ENCODE measurements at places on chromosomes 7 and 10.

DNA sequence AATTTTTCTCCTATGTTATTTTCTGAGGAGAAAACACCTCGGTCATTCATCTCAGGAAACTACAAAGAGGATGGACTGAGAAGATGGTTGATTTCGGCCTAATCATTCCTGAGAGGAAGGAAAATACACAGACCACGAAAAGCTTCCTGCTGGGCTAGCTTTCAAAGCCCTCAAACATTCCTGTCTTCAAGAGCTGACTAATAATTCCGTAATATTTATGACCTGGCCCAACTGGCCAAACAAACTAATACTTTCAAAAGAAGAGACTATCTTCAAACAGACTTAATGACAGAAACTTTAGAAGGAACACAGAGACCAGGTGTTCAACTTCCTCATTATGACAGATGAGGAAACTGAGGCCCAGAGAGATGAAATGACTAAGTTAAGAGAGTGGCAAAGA is 215.1 kb upstream of the FRMD4A start:
- no peaks in the 10 kb centered on the region for H3K36me3 ChIP-seq
- peak overlapping the region; percentile 65 for H3K27ac ChIP-seq
- DNase-seq, result peak; percentile 82
- no peak overlapping the region for H3K4me3 ChIP-seq

DNA sequence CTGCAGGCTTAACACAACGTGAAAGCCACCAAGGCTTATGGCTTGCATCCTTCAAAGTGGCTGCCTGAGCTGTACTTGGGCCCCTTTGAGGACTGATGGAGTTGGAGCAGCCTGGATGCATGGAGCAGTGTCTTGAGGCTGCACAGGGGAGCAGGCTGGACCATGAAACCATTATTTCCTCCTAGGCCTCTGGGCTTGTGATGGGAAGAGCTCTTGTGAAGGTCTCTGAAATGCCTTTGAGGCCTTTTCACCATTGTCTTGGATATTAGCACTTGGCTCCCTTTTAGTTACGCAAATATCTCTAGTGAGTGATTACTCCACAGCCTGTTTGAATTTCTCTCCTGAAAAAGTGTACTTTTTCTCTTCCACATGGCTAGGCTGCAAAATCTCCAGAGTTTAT is 201.2 kb upstream of the NPY start:
- no peaks in the 10 kb centered on the region for H3K27me3 ChIP-seq
- H3K36me3 ChIP-seq, result no peaks in the 10 kb centered on the region
- no peak for DNase-seq
- H3K4me1 ChIP-seq, result no peaks in the 10 kb centered on the region
- no peak overlapping the region for H3K4me3 ChIP-seq

DNA sequence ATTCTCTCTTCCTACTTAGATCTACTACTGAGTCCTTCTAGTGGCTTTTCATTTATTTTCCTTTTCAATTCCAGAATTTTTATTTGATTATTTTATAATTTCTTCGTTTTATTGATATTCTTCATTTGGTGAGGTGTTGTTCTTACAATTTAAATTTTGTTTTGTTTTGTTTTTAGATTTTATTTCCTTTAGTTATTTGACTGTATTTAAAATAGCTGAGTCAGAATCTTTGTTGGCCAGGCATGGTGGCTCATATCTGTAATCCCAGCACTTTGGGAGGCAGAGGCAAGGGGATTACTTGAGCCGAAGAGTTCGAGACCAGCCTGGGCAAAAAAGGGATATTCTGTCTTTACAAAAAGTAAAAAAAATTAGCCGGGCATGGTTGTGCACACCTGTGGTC is 36.1 kb downstream of the AKAP9 start:
- no peak overlapping the region for H3K27ac ChIP-seq
- H3K36me3 ChIP-seq, result no peaks in the 10 kb centered on the region
- no peak overlapping the region for H3K4me3 ChIP-seq

DNA sequence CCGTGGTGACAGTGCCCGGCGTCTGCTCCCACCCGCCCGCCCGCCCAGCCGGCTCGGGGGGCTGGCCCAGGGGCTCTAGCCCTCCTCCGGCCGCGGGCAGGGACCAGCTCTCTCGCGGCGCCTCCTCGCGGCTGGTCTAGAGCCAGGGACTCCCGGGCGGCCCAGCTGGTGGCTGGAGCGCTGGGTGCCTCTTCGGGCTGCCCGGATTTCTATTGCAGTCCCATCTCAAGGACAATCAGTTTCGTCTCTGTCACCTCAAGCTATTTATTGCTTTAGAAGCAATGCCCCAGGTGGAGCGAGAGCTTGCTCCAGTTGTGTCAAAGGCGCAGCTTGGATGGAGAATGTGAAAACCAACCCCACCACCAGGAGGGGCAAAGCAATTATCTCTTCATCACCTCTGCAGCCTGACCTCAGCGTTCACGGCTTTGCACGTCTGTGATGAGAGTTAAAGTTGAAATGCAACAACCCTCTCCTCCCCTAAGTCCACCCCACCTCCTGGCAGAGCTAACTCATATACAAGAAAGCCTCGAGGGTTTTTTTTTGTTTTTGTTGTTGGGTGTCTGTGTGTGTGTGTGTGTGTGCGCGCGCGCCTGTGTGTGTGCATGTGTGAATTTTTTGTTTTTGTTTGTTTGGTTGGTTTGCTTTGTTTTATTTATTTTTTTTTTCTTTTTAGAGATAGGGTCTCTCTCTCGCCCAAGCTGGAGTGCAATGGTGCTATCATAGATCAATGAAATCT is at the start of gene ITGA8:
Gene ITGA8 (minus strand): TSS at position 24 of the 736 bp plus-strand sequence. CDS start 151 bp downstream, outside the sequence.
- H3K4me1 ChIP-seq, result no peaks in the 10 kb centered on the region
- peaks cover 2% of the 10 kb centered on the region for H3K27me3 ChIP-seq
- peak within 1 kb of the TSS; percentile 32 for H3K4me3 ChIP-seq
- peak within 1 kb of the TSS; percentile 44 for H3K27ac ChIP-seq

DNA sequence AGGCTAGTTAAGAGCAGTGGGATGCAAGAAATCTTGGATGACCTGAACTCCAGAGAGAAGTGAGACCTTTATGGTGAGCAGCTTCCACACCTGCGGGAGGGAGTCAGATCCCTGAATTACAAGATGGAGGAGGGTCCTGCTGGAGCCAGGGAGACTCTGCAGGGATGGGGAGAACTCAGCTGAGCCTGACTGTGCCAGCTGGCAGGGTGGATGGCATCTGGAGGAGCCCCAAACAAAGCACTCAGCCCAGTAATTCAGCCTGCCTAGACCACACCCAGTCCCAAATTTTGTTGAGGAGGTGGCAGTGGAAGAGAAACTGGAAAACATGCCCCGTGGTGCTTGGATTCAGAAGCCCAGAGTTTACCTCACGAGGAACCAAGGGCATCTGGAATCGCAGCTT is 208.2 kb downstream of the WDR11 start:
- no peaks in the 10 kb centered on the region for H3K4me1 ChIP-seq
- no peak for DNase-seq
- no peaks in the 10 kb centered on the region for H3K36me3 ChIP-seq
- H3K27me3 ChIP-seq, result no peaks in the 10 kb centered on the region

DNA sequence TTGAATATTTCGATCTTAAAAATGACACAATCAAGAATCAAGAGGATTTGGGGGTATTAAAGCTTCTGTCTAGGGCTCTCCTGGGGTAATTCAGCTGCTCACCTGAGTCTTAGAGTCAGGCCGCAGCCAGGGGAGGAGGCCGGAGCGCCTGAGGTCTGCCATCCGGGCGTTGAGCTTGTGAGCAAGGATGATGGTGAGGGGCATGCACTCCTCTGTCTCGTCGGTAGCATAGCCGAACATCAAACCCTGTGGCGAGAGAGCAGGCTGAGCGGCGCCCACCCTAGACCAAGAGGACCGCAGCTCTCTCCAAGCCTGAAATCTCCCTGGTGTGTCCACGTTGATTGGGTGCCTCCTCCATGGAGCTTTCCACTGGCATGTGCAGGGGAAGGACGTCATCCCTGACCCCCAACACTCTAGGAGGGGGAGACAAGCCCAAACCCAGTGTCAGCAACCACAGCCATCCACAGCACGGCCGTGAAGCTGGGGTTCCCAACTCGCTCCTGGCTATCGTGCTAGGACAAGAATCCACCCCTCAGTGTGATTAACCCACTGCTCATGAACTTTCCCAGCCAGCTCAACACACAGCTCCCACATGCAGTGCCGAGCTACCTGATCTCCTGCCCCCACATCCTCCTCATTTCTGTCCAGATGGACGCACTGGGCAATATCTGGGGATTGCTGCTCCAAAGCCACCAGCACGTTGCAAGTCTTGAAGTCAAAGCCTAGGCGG is 9.2 kb downstream of the MAT1A start:
- H3K4me3 ChIP-seq, result no peak overlapping the region
- no peaks in the 10 kb centered on the region for H3K27me3 ChIP-seq
- no peaks in the 10 kb centered on the region for H3K4me1 ChIP-seq
- no peak overlapping the region for H3K27ac ChIP-seq

GRCh38 chr7:136189506-136189998 is 212.4 kb upstream of the MTPN start:
- H3K4me3 ChIP-seq, result no peak overlapping the region
- no peaks in the 10 kb centered on the region for H3K27me3 ChIP-seq
- no peaks in the 10 kb centered on the region for H3K36me3 ChIP-seq
- peaks cover 3% of the 10 kb centered on the region for H3K4me1 ChIP-seq
- no peak overlapping the region for H3K27ac ChIP-seq

DNA sequence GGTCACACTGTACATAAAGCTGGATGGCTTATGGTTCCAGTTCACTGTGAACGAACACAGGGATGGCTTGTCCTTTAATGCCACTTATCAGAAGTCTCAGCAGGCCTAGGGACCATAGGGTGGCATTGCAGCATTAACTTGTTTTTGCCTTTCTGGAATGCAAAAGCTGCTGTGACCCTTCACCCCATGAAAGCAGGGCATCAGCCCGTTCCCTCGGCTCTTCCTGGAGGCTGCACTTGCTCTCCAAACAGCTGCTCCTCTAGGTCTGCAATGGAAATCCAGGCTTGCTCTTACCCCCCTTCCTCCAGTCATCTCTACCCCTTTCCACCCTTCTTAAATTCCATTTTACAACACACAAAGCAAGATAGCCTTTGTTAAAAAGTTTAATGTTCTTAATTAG is 17.9 kb upstream of the NEUROD6 start:
- H3K4me3 ChIP-seq, result no peak overlapping the region
- no peak overlapping the region for H3K27ac ChIP-seq
- DNase-seq, result no peak
- H3K36me3 ChIP-seq, result no peaks in the 10 kb centered on the region
- no peaks in the 10 kb centered on the region for H3K27me3 ChIP-seq

GRCh38 chr7:149226840-149227494 is 12.5 kb upstream of the ZNF212 start:
- no peak overlapping the region for H3K4me3 ChIP-seq
- H3K4me1 ChIP-seq, result no peaks in the 10 kb centered on the region
- no peak for DNase-seq

DNA sequence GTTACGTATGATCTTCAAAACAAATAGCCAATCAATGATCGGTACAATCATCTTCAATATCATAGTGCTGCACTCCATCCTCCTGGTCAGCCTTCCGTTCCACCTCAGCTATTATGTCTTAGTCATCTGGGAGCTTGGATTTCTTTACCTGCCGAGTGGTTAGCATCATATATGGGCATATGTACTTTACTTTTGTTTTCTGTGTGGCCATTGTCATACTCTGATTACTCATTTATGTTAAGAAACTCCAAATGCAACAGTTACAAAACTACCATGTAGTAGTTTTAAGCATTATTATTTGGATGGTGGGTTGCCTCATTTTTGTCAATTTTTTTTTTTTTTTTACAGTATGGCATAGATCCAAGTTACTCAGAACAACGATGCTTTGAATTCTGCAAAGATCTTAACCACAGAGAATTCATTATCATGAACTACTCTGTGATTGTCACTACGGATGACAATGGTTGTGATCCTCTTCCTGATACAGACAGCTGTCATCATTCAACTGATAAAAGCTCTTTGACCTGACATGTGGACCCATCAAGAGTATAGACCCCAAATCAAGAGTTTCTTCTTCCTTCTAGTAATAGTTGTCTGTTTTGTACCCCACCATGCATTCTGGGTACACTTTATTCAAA is 52.1 kb upstream of the NME8 start:
- H3K27me3 ChIP-seq, result no peaks in the 10 kb centered on the region
- no peak overlapping the region for H3K4me3 ChIP-seq
- no peaks in the 10 kb centered on the region for H3K36me3 ChIP-seq
- DNase-seq, result no peak
- no peak overlapping the region for H3K27ac ChIP-seq

DNA sequence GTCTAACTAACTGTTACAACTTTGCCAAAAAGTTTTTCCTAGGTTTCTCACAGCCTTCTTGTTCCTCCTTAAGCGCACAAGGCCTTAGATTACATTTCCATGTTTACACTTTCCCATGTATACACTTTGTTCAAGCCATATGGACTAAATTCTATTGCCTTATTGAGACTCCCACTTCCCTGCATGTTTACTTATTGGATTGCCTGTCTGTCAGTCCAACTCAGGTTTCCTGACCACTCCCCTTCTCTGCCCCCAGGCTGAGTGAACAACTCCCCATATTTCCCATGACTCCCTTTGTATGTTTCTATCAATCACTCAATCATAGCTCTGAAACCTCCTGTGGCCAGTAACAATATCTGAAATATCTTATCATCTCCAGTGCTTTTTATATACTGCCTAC is 43.0 kb downstream of the SLC25A40 start:
- H3K4me3 ChIP-seq, result no peak overlapping the region
- no peaks in the 10 kb centered on the region for H3K36me3 ChIP-seq
- no peak for DNase-seq
- H3K4me1 ChIP-seq, result no peaks in the 10 kb centered on the region

DNA sequence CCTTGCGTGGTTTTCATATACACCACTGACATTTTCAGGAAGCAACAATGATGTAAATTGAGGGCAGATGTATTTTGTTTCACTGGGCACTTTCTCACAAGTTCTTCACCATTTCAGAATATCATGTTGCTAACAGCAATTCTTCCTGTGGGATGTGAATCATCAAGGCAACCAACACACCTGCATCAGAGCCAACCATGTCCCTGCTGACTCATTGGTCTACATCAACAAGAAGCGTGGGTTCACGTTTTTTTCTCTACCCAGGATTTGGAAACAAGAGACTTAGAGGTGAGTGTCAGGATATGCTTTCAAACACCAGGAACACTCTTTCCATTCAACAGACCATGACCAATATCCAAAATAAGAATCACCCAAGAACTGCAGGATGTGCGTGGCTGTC is 203.9 kb downstream of the TEX36 start:
- no peak for DNase-seq
- H3K36me3 ChIP-seq, result no peaks in the 10 kb centered on the region
- H3K4me1 ChIP-seq, result no peaks in the 10 kb centered on the region
- H3K27me3 ChIP-seq, result no peaks in the 10 kb centered on the region

GRCh38 chr10:70963271-70963670 is 74.9 kb upstream of the PCBD1 start:
- no peak for DNase-seq
- H3K4me3 ChIP-seq, result no peak overlapping the region

- H3K27ac ChIP-seq, result no peak overlapping the region
- H3K4me1 ChIP-seq, result no peaks in the 10 kb centered on the region
- no peaks in the 10 kb centered on the region for H3K27me3 ChIP-seq
- H3K4me3 ChIP-seq, result no peak overlapping the region
- no peak for DNase-seq
These were observed 69.5 kb downstream of the ADCY1 start for GRCh38 chr7:45643630-45644029.

DNA sequence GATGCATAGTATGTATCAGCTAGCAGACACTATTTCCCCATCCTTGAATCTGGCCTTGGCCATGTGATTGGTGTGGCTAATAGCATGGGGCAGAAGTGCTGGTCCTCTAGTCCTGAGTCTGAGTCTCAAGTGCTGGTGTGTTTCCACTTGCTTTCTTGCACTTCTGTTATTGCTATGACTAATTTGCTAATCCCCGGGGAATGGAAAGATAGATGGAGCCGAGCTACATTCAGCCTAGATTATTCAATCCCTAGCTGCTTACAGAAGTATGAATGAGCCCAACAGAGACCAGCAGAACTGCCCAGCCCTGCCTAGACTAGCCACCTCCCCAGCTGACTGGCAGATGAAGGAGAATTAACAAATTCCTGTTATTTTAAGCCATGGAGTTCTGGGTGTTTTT is 53.2 kb upstream of the SYPL1 start:
- H3K27ac ChIP-seq, result no peak overlapping the region
- H3K4me3 ChIP-seq, result no peak overlapping the region
- no peaks in the 10 kb centered on the region for H3K36me3 ChIP-seq
- H3K27me3 ChIP-seq, result no peaks in the 10 kb centered on the region
- H3K4me1 ChIP-seq, result no peaks in the 10 kb centered on the region

Measured in prostate gland (tissue), 2 donors.